ENCODE measurements at places on chromosomes 3 and 15.
A peak's percentile ranks its signal among the peaks of the same experiment; 100 is the strongest.

GRCh38 chr15:24933716-24934115 lies 21.1 kb upstream of the SNRPN start:
- DNase-seq = no peak

GRCh38 chr3:17352620-17353019 lies 389.8 kb downstream of the TBC1D5 start:
- DNase-seq = no peak

DNA sequence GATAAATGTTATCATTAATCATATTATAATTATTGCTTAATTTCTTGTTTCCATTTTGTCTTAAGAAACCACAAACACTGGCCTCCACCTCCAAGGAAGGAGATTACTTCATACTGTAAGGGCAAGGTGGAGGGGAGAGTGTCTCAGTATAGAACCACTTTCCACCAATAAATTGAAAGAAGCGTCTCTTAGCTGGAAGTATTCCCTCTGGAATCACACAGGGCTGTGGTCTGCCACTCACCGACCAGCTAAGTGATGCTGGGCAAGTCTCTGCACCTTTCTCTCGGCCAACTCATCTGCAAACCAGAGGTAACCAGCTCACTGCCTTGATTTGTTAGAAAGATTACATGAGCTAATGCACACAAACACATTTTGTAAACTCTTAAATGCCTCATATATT lies 63.1 kb downstream of the EIF4E3 start:
- DNase-seq = no peak

GRCh38 chr3:52458770-52459545 lies 3.6 kb downstream of the NISCH start:
- DNase-seq = no peak

DNA sequence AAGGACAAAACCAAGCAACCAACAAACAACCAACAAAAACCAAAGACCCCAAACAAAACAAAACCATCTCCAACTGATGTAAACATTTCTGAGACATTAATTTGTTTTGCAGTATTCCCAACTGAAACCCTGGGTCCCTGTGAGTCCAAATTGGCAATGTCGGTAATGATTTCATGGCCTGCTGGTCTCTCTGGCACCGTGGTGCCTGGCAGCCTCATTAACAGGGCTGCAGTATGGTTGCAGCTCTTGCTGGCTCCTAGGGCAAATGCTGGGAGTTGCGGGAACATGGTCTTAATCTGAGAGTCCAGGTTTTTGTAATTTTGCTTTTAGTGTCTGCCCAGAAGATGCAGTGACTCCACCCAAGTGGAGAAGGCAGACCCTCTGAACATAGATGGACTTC lies 128.3 kb downstream of the SV2B start:
- DNase-seq = no peak

GRCh38 chr3:27638594-27638993 lies 83.5 kb downstream of the EOMES start:
- no peak for DNase-seq

GRCh38 chr15:58331913-58332675 lies 99.7 kb upstream of the LIPC start:
- DNase-seq = peak; percentile 81

DNA sequence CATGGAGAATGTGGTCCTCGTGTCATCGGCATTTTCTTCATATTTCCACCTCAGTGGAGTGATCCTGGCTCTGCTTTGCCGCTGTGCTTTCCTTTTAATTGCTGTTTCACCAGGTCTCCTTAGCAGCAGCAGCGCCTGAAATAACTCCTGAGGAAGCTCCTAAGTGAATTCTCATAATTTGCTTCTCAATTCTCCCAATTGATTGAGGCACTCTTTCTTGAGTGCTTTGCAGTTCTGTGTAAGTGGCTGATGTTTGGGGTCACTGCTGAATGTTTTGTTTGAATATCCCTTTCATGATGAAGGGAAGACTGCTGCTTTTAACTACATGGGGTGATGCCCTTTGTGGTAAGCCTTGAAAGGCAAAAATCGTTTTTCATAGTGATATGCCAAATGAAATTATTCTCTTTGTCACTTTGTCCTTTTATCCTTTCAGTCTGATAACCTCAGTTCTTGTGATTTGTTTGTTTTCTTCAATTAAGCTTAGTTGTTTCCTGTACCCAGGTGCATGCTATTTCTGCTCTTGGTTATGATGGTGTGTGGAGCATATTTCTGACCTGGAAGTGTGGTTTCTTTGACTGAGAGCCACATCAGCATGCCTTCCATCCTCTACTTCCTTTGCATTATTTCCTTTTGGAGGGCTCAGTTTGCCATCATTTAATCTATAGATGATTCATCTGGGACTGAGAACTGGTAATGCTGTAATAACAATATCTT lies 36.7 kb downstream of the HMG20A start:
- no peak for DNase-seq

DNA sequence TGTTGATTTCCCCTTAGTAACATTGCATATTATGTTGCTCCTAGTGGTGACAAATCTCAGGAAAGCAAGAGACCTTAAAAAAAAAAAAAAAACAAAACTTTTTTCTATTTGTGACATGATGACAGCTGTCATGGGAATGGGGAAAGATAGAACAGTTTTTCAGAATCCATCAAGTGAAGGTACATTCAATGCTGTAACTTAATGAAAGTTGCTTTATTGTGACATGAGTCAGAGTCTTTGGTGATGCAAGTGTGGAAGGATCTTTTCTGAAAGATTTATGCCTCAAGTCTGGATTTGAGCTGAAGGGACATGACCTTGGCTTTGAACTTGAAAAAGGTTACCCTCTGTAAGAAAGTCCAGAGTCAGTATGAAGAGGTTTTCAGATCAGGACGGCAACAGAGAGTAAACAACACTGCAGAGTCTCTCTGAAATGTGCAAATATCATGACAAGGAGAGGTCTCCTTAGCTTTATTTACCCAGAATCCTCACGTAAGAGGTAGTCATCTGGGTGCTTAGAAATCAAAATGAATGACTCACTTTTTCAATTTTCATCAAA lies 424.7 kb downstream of the CNTN4 start:
- no peak for DNase-seq

DNA sequence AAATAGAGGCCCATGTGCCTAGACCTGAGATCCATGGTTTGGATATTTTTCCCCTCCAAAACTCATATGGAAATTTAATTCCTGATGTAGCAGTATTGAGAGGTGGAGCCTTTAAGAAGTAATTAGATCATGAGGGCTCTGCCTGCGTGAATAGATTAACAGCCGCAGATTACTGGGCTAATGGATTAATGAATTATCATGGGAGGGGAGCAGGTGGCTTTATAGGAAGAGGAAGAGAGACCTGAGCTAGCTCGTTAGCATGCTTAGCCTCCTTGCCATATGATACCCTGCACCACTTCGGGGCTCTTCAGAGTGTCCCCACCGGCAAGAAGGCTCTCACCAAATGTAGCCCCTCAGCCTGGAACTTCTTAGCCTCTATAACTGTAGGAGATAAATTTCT lies 15.8 kb downstream of the ARHGEF26 start:
- DNase-seq = no peak

DNA sequence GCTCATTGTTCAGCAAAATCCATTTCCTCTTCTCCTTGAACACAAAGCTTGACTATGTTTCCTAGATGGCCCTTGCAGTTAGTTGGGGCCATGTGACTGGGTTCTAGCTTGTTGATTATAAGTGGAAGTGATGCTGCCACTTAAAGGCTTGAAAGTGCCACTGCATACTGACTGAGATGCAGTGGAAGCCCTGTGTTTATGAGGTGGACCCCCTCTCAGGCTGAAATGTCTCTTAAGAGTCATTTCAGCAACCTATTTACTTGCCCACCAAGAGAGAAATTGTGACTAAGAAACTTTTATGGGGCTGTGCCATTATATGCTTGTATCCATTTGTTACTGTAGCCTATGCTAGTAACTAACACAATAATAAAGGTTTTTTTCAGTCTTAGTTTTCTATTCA lies 8.4 kb upstream of the ANP32A start:
- DNase-seq = no peak

GRCh38 chr15:89021224-89021623 lies 67.0 kb upstream of the ABHD2 start:
- no peak for DNase-seq

DNA sequence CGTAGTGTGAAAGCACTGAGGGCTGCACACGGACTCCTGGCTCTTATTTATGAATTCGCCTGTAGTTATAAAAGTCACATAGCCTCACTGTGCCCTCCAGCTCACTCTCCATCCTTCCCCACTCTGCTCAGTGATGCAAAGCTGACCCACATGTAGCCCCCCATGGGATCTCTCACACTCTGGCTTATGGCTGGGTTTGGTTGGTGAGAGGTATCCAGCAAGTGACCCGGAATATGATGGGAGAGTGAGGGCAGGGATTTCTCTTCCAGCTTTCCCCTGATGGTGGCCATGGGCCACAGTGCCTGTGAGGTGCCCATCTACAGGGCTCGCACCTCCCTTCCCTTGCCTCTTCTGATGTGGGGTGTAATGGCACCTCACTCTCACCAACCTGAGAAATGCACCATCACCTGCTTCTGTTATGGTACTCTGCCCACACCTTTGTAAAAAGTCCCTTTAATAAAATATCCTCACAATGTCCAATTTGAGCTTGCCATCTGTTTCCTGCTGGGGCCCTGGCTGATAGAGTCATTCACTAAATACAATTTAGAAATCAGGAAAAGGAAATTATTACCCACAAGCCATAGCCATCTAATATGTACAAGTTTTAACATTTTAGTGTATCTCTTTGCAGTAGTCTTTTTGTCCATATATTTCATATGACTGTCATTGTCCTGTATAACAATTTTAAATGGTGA lies 93.6 kb downstream of the SCN11A start:
- no peak for DNase-seq

- DNase-seq = no peak
Observed at GRCh38 chr3:66800941-66801545, 197.1 kb upstream of the KBTBD8 start.

- DNase-seq = no peak
Observed at GRCh38 chr15:91879158-91879557, 25.6 kb downstream of the SLCO3A1 start.

DNA sequence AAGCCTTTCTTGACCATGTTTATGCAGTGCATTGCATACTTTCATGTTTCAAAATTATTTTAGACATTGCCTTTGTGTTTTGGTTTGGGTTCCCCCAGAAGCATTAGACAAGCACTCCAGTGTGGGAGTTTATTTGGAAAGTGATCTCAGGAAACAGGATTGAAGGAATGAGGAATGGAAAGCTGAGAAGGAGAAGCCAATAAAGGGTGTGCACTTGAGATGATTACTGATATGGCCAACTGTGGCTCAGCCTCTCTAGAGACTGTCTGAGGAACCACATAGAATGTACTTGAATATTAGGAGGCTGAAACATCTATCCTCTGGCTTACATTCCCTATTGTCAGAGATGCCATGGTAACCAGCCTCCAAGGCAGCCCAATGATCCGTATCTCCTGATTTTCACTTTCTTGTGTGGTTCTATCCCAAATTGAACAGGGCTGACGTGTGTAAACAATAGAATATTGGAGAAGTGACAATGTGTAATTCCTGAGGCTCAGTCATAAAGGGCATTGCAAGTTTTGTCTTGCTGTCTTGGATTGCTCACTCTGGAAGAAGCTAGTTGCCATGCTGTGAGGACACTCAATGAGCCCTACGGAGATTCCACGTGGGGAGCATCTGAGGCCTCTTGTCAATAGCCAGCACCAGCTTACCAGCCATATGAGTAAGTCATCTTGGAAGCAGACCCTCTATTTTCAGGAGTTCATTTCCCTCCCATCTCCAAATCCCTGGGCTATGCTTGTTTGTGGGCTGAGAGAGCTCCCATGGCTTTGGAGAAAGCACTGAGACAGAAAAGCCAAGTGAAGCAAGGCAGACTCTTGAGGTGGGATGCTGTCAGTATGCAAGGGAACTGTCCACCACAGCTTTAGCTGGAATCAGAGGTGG lies 84.7 kb downstream of the SCN11A start:
- DNase-seq = no peak

GRCh38 chr15:60576044-60576443 lies 97.1 kb upstream of the ICE2 start:
- no peak for DNase-seq

DNA sequence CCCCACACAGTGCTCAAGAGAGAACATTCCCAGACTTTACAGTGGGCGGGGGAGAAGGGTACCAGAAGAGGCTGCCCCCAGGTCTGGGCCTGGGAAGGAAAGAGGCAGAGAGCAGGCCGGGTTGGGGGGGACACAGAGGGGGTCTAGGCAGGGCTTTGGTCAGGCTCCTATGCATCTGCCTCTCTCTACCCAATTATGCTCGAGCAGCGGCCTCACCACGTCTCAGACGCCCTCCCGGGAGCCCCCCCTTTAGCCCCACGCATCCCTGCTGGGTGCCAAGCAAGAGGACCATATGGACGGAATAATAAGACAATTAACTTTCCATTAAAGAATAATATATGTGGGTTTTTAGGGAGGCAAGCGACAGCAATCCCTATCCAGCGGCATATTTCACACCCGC lies 32.8 kb downstream of the CACNA2D2 start:
- DNase-seq = no peak

- DNase-seq = peak; percentile 17
Observed at GRCh38 chr3:126370606-126371005, 13.4 kb upstream of the KLF15 start.

DNA sequence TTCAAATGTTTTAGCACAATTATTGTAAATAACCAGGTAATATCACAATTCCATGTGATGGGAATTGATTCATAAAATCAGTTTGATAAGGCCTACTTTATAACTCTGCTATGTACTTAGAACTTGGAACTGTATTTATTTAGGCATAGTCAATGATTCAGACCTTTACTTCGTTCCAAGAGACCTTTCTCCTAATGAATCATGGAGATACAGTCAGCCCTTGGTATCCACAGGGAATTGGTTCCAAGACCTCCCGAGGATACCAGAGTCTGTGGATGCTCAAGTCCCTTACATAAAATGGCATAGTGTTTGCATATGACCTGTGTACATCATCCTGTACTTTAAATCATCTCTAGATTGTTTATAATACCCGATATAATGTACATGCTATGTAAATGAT lies 60.8 kb upstream of the UMPS start:
- DNase-seq = no peak

- no peak for DNase-seq
Observed at GRCh38 chr3:72977060-72977808, 19.4 kb upstream of the PPP4R2 start.

GRCh38 chr15:93644595-93644994 lies 555.6 kb upstream of the RGMA start:
- no peak for DNase-seq

GRCh38 chr3:63861306-63861705 lies 2.3 kb downstream of the THOC7 start:
- no peak for DNase-seq

- DNase-seq = no peak
Observed at GRCh38 chr3:17038900-17039553, 154.3 kb downstream of the PLCL2 start.

GRCh38 chr3:25037049-25037547 lies 391.0 kb upstream of the RARB start:
- no peak for DNase-seq

GRCh38 chr15:44595656-44596510 lies 58.9 kb downstream of the EIF3J start:
- DNase-seq = no peak
